ENCODE measurements at places on chromosomes 4 and X.

- no peak for DNase-seq
Observed at GRCh38 chrX:78321809-78322208, 5.6 kb downstream of the CYSLTR1 start.

DNA sequence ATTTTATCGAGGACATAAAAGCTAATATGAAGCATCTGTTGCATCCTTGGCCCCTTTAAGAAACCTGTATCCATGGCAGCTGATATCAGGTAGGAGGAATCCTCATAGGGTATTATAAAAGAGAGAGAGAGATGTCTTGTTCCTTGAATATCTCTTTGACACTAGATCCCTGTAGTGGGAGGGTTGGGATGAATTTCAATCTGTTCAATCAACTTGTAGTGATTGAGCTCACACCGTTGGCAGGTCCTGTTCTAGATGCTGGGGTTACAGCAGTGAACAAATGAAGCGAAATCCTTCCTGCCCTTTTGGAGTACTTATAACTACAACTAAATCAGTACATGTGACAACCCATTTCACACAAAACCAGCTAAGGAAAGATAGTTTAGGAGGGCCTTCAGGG, 35.3 kb upstream of the GATB start:
- DNase-seq, result no peak

- no peak for DNase-seq
Observed at GRCh38 chr4:177367336-177367735, 57.7 kb downstream of the NEIL3 start.

- peak; percentile 17 for DNase-seq
Observed at GRCh38 chr4:70559211-70559830, 32.7 kb upstream of the AMBN start.

GRCh38 chrX:153321381-153322124, at the start of gene PNMA6F:
PNMA6F (minus strand) TSS chrX:153321767; CDS start chrX:153320674, 1,093 bp downstream.
- DNase-seq, result no peak

DNA sequence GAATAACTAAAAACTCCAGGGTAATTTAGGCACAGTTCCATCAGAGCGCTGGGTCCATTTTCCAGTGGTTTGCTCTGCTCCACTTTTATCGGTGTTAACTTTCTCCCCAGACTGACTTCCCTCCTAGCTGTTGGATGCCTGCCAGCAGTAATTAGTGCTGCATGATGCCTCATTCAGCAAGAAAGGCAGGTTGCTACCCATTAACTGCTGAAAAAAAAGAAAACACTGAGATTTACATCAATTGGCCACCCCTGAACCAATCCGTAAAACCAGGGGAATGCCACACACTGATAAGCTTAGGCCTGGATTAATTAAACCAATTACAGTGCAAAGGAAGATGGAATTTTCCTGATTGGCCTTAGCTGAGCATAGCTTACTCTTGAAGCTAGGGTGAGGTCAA, 182.4 kb upstream of the CXXC4 start:
- DNase-seq, result no peak

- DNase-seq, result no peak
Observed at GRCh38 chr4:96093057-96093456, 253.2 kb downstream of the PDHA2 start.

DNA sequence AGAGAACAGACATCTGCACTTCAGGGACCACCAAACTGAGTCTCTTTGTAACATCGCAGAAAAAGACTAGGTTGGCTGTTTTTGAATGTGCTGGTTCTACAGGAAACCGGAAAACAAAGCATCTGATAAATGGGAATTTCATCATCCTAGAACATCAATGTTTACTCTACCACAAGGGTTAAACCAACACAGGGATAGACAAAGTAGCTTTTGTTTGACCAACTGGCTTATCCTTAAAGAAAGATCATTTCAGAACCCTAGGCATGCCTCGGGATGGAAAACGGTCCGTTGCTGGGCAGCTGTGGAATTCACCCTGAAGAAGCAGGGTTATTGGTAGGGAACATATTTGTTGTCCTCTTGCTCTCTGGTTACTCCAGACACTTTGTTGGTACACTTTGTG, 2355.5 kb upstream of the AGA start:
- no peak for DNase-seq

DNA sequence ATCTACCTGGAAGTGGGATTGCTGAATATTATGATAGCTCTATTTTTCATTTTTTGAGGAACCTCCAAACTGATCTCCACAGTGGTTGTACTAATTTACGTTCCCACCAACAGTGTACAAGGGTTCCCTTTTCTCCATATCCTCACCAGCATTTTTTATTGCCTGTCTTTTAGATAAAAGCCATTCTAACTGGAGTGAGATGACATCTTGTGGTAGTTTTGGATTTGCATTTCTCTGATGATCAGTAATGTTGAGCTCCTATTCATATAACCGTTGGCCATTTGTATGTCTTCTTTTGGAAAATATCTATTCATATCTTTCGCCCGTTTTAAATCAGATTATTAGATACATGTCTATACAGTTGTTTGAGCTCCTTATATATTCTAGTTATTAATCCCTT, 101.8 kb downstream of the RASGEF1B start:
- DNase-seq, result no peak

GRCh38 chr4:61293707-61294400, 93.7 kb downstream of the ADGRL3 start:
- no peak for DNase-seq

- DNase-seq, result no peak
Observed at GRCh38 chrX:31449965-31450364, 378.1 kb upstream of the FTHL17 start.

DNA sequence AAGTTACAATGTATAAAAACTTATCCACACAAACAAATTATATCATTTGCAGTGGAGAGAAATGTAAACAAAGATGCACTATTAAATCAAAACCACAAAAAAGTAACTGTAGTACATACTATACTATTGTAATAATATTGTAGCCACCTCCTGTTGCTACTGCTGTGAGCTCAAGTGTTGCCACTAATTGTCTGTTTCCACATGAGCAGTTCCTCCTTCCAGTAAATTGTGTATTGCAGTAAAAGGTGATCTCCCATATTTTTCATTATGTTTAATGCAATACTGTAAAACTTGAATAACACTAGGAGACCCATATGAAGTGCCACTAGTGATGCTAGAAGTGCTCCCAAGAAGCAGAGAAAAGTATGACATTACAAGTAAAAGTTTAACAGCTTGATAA, 11.7 kb downstream of the LIN54 start:
- DNase-seq, result no peak

- no peak for DNase-seq
Observed at GRCh38 chr4:27129871-27130366, 269.3 kb downstream of the STIM2 start.

DNA sequence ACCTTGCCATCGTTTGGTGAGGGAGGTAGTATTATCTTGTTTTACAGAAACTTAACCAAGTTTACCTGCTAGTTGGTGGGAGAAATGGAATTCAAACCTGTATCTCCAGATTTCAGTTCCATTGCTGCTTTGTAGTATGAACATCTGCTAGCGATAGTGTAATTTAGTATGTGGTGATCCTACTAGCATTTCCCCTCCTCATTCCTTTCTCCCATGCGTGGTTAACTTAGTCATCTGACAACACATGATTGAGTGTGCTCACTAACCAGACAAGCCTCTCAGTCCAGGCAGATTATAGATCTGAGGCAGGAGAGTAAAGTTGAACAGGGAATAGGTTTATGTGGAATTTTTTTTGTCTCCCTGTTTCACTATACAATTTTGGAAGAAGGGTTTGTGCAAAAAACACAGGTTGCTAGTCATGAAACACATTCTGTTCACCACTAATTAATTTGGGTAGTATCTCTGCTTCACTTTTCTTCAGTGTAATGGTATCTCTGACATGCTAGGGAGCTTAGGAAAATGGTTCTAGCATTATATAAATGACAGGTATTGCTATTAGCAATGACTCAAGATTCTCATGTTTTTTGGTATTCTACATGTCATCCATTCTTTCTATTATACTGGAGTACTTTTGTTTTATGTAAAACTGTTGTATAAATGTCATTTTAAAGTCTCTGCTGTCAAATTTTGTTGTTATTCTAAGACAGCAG, 21.7 kb downstream of the RBPJ start:
- no peak for DNase-seq

DNA sequence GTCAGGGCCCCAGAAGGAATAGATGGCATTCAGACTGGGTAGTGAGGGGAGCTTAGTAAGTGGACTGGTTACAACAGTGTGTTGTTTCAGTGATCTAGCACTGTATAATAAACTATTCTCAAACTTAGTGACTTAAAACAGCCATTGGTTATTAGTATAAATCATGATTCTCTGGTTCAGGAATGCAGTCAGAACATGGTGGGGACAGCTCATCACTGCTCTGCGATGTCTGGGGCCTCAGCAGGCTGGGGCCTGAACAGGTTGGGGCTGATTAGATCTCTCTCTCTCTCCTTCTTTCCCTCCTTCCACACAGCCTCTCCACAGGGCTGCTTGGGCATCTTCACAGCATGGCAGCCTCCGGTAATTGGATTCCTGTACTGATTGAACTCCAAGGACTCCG, 160.4 kb downstream of the GATB start:
- DNase-seq, result no peak

Measured in activated CD4-positive, alpha-beta T cell treated with anti-CD3 and anti-CD28 coated beads for 24 hours (primary cell).